ENCODE measurements at places on chromosomes 1 and 21. TPM values are rescaled to one million over a fixed set of nuclear protein-coding genes. Genes with fewer than 3 reads are reported as not detected.

EDN2 gene
- total RNA-seq, result 3.3 TPM

AUNIP gene
- total RNA-seq, result 6.2 TPM

RHCE gene
- 0.12 TPM for total RNA-seq

ANKRD65 gene
- not detected for total RNA-seq

MYOG gene
- not detected for total RNA-seq

IL6R gene
- total RNA-seq, result 13.8 TPM

NUP210L gene
- total RNA-seq, result not detected

SERINC2 gene
- 28.4 TPM for total RNA-seq
